Stimulated activated CD8-positive, alpha-beta memory T cell treated with anti-CD3 and anti-CD28 coated beads, Interleukin-2, amount 100 ng/mL, for 1 hour (primary cell): ENCODE measurements at places on chromosomes 5 and 9.

DNA sequence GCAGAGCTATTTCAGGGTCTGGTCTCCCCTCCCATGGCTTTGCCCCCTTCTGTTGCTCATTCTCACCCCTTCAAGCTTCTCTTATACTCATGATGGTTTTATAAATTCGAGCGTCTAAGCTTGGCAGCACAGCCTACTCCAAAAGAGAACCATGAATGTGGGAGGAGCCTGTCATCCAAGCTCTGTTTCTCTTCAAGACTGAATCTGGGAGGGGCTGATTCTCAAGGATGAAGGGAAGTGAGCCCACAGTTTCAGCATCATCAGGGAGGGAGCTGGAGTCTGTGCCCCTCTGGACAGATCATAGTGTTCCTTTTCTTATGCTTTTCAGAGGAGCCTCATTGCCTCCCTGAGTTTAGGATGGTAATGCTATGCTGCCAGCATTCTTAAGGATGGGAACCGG lies 168.6 kb downstream of the CFAP90 start:
- no peak for DNase-seq

DNA sequence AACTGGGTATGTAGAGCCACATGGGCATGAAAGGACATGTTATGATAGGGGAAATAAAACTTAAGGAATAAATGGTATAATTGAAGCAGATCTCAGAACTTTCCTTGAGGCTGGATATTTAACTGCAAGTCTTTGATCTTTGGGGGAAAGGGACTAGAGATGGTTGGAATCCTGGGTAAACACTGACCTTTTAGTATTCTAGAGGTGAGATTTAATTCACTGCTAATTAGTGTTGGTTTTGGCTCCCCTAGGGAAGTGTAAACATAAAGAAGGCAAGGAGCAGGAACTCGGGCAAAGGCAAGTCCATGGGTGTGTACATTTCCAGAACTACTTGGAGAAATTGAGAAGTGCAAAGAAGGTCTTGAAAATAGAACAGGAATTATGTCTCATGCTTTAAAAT lies 16.6 kb downstream of the NIM1K start:
- no peak for DNase-seq

GRCh38 chr9:32881948-32882347 lies 98.6 kb downstream of the TMEM215 start:
- DNase-seq, result no peak

GRCh38 chr9:109574061-109574882 lies 76.2 kb upstream of the PTPN3 start:
- no peak for DNase-seq

GRCh38 chr9:92615790-92616189 lies 54.1 kb downstream of the IPPK start:
- no peak for DNase-seq

- no peak for DNase-seq
Measured at GRCh38 chr9:112711050-112711689, 6.7 kb downstream of the INIP start.

- no peak for DNase-seq
Measured at GRCh38 chr5:109681763-109682162, 8.0 kb upstream of the MAN2A1 start.

DNA sequence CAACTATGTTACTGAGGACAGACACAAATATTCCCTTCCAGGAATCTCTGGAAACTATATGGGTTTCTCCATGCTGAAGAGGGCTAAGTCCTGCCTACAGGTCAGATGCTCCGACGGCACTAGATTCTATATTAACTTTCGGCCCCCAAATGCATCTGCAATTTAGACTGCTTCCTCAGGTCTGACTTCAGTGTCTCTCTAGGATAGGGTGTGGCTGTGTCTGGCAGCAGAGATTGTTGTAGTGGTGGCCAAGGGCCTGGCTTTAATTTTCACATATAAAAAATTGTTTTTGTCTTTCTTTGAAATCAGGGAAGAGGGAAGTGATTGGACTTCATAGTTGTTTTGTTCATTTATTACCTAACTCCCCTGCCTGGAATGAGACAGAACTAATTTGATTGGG lies 101.8 kb downstream of the PJA2 start:
- DNase-seq, result no peak

DNA sequence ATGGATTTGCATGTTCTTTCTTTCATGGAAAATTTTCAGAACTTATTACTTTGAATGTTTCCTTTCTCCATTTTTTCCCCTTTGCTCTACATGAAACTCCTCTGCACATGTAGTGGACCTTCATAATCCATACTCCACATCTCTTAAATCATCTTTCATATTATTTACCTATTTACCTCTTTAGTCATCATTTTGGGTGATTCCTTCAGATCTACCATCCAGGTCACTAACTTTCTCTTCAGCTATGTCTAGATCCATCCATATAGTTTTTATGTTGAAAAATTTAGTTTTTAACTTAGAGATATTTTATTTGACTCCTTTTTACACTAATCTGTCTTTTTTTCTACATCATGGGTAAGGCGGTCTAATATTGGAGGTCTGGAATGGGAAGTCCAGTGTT lies 586.6 kb downstream of the NR2F1-AS1 start:
- no peak for DNase-seq

- no peak for DNase-seq
Measured at GRCh38 chr9:134498814-134499166, 142.8 kb upstream of the COL5A1 start.

DNA sequence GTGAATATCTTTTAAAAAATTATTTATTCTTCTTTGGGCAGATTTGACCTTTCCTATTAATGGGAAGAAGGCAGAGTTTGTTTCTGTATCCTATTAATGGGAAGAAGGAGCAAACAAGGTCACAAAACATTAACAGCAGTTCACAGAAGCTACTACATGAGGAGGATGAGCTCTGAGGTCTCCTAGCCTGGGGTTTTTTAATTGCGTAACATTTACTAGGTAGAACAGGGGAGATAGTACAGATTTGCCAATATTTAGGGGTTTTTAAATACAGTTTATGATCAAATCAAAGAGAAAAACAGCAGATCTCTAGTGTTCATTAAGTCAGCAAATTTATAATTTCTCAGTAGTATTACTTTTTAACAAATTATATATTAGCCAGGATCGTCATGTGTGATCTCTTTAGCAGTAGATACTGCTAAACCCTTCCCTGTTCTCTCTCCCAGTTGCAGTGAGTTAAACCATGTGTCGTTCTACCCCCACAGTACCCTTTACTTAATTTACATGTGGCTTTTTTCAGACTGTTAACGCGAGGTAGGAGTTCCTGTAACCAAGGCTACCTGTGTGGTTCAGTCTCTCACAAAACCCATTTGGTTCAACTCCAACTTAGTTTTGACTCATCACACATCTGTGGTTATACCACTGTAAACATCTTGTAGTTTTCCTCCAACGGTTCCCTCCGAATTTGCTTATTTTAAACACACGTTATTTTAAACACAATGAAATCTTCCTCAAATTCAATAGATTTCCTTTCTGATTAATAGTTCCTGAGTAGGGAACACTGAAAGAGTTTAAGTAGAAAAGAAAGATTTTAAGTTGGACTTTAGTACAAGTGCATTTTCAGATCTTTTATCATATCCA lies 13.3 kb downstream of the SLC25A46 start:
- no peak for DNase-seq

- DNase-seq, result no peak
Measured at GRCh38 chr9:104329245-104329644, 174.8 kb upstream of the OR13F1 start.

GRCh38 chr9:37663926-37664325 lies 13.2 kb downstream of the FRMPD1 start:
- no peak for DNase-seq

DNA sequence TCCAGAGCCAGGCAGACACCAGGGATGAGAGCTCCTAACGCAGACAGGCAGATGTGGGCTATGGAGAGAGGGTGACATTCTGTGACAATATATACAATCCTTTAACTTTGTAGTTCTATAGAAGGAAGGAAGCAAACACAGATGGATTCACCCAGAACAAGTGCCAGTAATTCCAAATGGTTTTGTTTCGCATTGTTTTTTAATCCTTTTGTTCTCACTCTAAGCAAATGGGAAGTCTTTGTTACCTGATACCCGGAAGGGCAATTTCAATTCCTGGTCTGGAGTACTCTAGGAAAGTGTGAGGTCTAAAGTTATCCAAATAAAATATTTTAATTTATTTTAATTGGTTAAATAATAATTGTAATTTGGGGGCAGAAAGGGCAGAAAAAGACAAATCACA lies 2.5 kb downstream of the FRMD3 start:
- no peak for DNase-seq

GRCh38 chr5:115816226-115817081 lies at the start of gene CDO1:
Gene CDO1, minus strand, starts transcription at chr5:115816659. Its CDS starts 262 bp downstream, at chr5:115816397.
- no peak for DNase-seq

DNA sequence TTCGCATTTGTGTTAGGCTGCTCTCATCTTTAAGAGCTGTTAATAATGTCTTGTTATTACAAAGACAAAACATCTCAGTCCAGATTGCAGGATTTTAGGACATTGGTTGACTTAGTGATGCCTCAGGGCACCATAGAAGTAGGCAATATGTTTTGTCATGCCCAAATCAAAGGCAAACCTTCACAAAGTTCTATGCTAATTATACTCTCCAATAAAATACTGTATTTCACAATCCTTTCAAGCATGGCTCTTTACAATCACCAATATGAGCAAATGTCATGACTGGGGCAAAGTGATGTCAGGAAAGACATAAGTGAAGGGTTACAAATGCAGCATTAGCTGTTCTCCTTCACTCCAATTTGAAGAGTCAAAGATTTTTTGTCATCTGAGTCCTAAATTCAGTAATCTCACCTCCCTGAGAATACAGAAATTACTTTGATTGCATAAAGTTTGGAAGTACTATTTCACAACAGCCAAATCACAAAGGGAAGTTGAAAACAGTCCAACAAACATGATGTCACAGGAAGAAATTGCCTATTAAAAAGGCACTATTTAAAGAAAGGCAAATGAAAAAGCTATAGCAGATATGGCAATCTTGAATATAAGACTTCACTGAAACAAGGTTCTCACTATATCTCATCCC lies 303.2 kb downstream of the PRR16 start:
- no peak for DNase-seq

DNA sequence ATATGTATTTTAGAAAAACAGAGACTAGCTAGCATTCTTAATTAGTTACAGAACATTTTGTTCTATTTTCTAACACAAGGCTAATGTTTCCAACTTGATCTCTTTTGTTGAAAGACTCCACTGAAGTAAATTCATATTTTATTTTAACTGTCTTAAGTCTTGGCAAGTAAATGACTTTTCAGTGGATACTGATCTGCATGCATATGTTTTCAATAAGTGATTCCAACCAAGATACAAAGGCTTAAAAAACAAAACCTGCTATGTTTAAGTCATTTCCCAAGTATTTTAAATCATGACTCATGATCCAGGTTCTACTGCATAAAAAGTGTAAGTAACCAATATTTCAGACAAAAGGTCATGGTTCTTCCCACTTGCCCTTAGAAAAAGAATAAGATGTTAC lies 5.7 kb downstream of the CDO1 start:
- DNase-seq, result no peak

DNA sequence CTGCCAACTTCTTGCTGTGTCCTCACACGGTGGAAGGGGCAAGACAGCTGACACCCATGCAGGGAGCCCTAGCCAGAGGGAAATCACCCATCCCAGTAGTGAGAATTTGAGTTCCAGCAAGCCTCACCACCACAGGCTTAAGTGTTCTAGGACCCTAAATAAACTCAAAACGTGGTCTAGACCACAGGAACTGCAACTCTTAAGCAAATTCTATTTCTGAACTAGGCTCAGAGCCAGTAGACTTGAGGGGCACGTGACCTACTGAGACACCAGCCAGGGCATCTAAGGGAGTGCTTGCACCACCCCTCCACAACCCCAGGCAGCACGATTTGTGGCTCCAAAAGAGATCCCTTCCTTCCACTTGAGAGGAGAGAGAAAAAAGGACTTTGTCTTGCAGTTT lies 96.0 kb upstream of the PHF24 start:
- no peak for DNase-seq

DNA sequence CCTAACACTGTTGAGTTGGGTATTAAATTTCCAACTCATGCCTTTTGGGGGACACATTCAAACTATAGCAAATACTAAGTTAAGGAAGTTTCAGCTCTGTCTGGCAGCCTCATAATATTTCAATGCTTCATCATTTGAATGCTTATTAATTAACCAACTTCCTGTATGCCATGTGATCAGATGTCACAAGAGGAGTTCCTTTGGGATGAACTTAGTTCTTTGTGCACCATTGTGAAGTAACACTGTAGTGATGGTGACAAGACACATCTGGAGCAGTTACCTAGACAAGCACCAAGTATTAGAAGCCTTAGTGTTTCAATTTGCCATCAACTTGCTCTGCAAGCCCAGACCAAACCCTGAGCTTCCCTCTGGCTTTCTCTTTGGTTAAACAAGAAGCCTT lies 90.7 kb upstream of the IL12B start:
- DNase-seq, result no peak

- DNase-seq, result no peak
Measured at GRCh38 chr9:87650611-87651295, 75.2 kb upstream of the CTSL start.

DNA sequence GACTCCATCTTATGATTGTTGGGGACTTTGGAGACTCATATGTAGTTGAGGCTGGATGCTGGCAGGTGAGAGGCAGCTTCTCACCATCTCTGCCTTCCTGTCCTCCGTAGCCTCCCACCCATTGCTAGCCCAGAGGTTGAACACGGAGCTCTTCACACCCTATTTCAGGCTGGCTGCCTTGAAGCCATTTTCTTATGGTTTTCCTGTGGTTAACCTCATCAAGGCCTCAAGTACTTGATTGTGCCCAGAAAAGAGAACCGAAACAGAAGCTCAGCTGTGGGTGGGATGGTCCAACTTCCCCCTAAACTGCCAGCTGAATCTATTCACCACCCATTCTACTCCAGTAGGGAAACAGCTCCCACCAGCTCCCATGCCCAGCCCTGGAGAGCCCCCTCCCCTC lies 102.9 kb downstream of the LIFR start:
- DNase-seq, result no peak

GRCh38 chr9:886886-887285 lies 45.4 kb downstream of the DMRT1 start:
- no peak for DNase-seq

- no peak for DNase-seq
Measured at GRCh38 chr9:128114326-128115186, 13.0 kb downstream of the PTGES2 start.
